HEK293T (cell line): ENCODE measurements at places on chromosomes 11 and 22.

DNA sequence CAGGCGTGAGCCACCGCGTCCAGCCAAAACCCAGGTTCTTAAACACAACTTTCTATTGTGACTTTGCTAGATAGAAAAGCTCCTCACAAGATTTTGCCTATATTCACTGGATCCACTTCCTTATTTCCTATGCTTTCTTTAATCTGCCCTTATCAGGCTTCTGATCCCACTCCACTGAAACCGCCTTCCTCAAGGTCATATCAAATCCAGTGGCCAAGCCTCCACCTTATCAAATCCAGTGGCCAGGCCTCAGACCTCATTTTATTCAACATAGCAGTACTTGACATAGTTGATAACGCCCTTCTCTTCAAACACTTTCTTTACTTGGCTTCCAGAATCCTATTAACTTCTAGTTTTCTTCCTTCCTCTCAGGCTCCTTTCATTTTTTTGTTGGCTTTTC, 29.5 kb downstream of the DIXDC1 start:
- no peak for DNase-seq

DNA sequence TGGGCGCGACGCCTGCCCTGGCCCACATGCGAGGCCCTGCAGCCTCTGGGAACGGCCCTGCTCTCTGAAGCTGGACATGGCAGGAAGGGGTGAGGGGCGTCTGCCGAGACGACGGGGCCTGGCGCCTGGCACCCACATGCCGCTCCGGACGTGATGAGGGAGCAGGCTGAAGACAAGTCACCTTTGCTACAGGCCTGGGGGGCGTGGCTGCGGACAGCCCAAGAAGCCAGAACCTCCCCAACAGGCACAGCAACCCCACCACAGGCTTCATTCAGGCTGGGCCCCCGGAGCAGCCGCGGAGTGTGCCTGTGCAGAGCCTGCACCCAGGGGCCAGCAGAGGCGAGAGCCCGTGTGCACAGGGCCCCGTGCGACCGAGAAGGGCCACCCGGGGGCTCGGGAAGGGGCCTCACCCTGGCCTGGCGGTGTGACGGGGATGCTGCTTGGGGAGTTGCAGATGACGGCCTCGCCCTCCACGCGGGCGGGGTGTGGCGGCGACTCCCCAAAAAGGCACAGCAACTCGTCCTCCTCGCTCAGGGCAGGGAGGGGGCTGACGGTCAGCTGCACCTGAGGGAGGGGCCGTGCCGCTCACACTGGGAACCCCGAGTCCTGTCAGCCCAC, 16.6 kb upstream of the MAPK11 start:
- no peak for DNase-seq

GRCh38 chr11:35009944-35010342, 93.5 kb downstream of the PDHX start:
- no peak for DNase-seq

- no peak for DNase-seq
These were observed 21.1 kb upstream of the CSTF3 start for GRCh38 chr11:33182246-33182878.
